ENCODE measurements at places on chromosomes 2 and 18.

- no peak for DNase-seq
Measured at GRCh38 chr2:29014811-29015421, 33.8 kb downstream of the TOGARAM2 start.

- no peak for DNase-seq
Measured at GRCh38 chr18:37564711-37565100, 892 bp downstream of the CELF4 start.

DNA sequence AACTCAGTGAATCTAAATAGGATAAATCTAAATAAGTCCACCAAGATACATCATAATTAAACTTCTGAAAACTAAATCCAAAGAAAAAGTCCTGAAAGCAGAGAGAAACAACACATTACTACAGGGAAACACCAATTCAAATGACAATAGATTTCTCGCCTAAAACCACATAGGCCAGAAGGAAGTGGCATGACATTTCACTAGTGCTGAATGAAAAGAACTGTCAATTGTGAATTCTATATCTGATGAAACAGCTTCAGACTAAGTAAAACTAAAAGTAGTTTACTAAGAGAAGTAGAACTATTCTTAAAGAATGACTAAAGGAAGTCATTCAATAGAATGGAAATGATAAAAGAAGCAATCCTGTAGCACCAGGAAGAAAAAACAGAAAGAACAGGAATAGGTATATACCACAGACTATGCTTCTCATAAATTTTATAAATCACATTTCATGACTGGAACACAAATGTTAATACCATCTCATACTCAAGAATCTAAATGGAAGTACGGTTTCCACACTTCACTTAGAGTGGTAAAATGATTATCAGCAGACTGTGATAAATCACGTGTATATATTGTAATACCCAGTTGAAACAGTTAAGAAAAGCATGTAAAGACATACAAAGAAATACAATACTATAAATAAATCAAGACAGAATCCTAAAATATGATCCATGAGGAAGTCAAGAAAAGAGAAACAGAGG is 46.4 kb downstream of the ASXL2 start:
- DNase-seq = no peak

DNA sequence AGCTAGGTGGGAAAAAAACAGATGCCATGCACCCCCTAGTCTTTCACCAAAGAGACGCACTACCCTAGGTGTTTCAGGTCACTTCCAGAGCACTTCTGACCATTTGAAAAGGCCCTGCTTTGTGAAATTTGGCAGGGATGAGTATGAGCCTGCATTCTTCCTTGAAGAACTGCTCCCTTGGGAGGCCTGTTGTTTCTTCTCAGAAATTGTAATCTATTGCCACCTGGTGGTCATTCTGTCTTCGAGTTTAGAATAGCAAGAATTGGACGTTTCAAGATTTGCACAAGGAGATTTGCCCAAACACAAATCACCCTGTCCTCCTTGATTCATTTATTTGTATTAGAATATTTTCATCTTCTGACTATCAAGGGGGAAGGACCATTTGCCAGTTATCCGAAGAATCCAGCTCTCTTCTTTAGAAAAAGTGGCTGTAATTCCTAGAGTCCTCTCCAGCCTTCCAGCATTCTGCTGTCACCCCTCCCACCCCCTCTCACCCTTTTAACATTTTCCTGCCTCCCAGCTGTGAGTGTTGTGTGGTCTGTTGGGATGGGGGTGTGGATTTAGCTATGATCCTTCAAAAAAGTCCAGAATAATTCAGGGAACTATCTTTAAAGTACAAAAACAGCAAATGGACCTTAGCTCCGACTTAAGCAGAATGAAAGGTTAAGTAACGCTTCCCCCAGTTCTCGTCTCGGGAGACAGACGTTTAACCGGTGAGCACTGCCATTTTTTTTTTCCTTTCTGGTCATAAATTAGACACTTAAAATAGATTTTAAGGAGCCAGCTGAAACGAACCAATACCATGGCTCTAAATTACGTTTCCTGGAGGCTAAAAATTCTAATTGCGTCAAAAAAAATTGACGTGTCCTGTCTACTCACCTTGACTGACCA is 3.7 kb upstream of the GAD1 start:
- no peak for DNase-seq

DNA sequence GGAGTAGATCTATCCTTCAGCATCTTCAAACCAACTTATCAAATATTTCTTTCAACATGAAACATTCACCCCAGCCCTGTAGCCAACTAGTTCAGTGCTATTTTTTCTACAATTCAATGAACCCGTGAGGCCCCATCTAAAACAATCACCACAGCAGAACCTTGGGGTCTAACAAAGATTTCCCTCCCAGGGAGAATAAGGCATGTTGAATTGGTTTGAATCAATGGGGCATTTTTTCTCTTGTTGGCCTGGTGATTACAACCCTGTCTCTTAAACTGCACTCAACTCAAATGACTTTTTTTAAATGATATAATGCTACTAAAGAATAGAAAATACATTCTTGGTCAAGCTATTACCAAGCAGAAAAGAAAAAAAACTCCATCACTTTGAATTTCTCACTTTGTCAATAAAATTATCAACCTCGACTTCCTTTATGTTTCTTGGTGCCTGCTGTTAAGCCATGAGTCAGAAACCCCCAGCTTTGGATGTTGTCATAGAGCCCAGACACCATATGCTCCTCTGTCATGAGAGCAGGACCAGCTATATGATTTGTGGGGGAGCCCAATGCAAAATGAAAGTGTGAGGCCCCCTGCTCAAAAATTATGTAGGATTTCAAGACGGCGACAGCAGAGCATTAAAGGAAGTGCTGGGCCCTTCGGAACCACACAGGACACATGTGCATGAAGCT is 282.4 kb downstream of the MEIS1 start:
- DNase-seq = no peak

DNA sequence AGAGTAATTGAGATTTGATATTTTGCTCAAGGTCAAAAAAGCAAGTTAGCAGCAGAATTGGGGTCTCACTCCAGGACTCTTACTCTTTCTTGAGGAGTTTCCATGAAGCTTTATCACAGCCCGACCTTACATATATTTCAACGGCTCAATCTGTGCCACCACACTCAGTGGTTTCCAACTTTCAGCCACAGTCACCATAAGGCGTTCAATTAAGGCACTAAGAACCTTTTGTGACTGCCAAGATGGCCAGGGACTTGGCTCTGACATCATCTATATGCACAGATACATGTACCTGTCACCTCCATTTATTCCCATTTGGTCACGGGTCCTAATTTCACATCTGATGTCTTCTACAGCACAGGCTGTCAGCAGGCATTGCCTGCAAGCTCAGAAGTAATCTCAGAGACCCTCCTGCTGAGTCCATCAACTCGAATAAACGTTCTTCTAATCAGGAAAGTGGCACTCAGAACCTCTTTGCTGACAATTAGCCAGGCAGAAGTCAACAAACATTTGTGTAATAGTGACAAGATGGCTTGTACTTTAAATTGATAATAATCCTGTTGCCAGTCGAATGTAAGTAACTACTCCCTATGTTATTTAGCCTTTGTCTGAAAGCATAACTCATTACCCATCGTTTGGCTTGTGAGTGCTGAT is 16.1 kb downstream of the DYTN start:
- no peak for DNase-seq

DNA sequence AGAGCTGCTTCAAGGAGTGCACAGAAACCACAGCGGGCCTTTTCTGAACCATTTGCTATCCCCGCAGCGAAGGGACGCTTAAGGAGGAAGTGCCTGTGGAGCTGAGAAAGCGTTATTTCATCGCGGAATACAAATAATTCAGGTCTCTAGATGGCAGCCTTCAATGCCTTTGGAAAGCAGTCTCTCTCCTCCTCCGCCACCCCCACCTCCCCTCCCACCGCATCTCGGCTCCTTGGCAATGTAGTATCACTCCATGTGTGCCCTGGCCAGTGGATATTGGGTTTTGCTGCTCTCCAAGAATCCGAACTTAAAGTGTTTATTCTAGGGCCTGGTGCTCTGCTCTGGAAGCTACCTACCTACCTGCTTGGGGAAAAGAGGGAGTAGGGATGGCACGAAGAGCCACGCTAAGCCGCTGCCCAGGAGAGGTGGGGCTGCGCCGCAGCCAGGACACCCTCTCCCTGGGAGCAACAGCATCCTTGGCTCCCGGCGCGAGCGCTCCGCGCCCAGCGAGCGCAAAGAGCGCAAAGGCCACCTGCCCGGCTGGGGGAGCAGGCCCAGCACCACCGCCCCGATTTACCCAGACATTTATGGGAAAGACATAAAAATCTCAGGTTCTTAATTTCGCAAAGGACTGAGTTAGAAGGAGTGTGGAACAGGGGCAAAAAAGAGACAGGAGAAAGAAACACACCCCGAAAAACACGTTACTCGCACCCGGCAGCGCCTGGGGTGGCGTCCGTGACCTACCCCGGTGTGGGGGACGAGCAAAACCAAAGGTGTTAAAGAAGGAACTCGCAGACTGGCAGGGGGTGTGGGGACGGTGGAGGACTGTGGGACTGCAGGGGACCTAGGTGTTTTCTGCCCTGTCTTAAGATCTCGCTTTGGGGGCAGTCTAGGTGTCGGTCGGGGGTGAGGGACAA is 1.0 kb downstream of the SPHKAP start:
- no peak for DNase-seq

- no peak for DNase-seq
Measured at GRCh38 chr2:12057436-12058166, 311.2 kb downstream of the LPIN1 start.

Measured in cortex of kidney (tissue), 1 donor.